ENCODE measurements at places on chromosomes 5 and 9.

DNA sequence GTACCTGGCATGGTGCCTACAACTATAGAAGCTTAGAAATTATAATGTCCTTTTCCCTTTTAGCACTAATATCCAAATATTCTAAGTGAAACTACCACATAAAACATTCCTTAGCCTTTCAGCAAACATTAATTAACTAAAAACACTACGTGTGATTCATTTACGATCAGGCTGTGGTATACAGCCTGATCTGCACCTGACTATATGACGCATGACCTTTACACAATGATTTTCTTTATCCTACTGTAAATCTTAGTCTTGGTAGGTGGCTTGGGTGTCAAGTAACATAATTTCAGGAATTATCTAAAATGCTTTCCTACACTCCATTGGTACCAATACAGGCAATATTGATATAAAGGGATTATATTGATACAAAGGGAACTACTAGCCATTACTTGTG is 686.7 kb downstream of the DTWD2 start:
- DNase-seq, result no peak

- DNase-seq, result peak; percentile 32
These were observed 119.5 kb downstream of the TRPM3 start for GRCh38 chr9:71001780-71002386.

GRCh38 chr5:23466401-23466912 is 41.0 kb upstream of the PRDM9 start:
- peak; percentile 24 for DNase-seq

- DNase-seq, result no peak
These were observed 5.6 kb downstream of the EGFLAM start for GRCh38 chr5:38263983-38264382.

- no peak for DNase-seq
These were observed 2.8 kb downstream of the SMIM33 start for GRCh38 chr5:139473565-139473964.

DNA sequence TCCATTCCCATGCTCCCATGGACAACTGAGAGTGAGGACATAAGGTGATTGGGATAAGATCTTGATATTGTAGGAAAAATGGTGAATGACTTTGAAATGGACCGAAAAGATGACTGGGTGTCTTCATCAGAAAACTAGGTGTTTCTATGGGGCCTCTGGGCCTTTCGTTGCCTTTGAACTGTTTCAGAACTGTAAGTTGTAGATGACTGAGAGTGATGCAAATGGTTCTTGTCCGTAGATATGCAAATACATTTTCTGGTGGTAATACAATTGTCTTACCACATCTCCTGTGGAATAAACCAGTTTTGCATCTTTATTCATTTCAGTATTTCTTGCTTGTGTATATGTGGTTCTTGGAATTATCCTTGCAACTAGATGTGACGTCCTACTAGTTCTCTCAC is 16.0 kb upstream of the TEX48 start:
- no peak for DNase-seq

DNA sequence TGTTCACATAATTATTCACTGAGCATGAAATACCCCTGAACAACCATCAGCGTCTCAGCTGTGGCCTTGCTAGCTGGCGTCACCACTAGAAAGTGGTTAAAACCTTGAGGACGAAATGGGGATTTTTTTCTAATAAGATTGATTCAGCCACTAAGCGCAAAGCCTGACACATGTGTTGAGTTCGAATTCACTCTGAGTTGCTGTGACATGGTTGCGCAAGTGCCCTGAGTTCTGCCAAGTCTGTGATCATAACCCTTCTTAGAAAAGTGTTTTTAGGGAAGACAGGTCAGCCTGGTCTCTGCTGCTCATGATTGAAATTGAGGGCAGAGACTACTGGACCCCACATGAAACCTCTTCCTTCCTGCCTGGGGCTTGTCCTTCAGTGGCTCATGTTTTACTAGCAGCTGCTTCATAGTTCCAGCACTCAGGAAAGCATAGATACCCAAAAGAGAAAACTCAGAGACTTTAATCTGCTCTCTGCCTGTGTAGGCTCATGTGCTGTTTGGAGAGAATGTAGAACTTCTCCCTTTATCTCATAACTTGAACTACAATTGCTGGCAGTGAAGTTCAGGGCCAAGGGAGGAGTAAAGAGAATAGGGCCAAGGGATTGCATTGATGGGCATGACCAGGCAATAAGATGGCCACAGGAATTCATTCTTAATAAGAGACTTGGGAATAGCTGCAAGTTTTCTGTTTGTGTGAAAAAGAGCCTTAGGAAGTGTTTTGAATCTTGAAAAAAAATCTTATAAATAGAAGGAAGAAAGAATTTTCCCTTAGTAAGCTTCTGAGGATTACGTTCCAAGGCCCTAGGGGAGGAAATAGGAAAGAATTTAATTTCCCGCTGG is 66.8 kb upstream of the CXCL14 start:
- no peak for DNase-seq

DNA sequence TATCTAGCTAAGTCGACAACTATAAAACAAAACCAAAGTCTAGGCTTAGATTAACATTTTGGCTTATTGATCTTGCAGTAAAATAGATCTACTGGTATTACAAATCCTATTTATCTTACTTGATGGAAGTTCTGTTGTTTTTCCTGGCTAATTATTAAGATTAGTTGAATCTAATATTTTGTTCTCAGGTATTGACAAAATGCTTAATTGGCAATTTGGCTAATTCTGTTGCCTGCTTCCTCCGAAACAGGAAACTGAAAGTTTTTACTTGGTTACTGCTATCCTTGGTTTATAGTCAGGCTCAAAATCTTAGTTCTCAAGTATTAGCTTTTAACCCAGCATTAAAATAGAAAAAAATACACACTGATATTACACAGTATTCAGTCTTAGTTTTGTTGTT is 820.5 kb downstream of the NR2F1-AS1 start:
- DNase-seq, result no peak

DNA sequence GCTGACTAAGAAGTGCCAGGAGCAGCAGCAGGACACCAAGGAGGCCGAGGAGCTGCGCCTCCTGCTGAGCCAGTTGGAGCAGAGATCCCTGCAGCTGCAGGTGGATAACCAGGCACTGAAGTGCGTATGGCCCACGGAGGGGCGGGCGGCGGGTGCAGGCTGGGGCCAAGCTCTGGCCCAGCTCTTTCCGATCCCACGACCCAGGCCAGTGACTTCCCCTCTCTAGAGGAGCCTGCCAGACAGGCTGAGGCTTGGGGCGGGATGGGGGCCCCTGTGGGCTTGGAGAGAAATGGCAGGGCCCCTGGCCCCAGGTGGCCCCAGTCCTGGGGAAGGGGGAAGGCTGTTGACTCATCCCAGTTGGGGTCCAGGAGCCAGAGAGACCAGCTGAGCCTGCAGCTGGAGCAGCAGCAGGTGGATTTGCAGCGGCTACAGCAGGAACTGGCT is 3.6 kb downstream of the PTRH1 start:
- DNase-seq, result no peak

DNA sequence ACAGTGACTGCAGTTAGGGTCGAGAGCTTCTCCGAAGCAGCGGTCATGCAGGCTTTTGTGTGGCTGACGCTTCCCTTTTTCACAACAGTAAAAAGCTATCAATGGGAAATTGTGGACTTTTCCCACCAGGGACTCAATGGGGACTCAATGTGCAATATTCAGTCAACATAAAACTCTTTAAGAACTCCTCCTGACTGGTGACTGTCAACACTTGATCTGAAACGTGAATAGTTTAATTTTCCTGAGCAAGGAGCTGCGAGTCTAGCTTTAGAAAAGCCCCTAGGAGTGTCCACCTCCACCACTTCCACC is 28.7 kb downstream of the EXOC3 start:
- no peak for DNase-seq

DNA sequence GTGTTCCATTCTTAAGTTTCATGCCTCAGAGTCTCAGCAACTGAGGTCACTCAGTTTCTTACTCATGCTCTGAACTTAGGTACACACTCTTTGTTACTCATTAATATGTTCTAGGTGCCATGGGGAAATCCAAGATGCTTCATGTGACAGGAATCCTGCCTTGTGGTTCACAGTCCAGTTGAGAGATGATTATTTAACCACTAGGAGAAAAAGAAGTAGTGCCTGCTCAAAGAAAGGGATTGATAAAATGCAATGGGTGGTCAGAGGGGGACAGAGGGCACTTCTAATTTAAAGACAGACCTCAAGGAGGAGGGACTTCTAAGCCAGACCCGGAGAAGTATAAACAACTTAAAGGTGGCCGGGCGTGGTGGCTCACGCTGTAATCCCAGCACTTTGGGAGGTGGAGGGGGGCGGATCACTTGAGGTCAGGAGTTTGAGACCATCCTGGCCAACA is 69.0 kb downstream of the UGCG start:
- DNase-seq, result peak; percentile 61

DNA sequence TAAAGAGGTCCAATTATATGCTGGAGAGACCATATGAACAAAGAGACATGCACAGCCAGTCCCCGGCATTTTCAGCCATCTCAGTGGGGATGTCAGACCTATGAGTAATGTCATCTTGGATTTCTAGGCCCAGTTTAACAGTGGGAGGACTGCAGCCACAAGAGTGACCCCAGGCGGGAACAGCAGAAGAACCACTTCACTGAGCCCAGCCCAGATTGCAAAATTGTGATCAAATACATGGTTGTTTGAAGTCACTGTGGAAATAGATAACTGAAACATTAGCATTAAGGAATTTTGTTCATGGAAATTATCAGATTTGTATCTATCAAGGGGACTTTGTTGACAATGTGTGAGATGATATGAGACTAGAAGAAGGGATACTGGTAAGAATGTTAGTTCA is 42.1 kb upstream of the C9orf57 start:
- DNase-seq, result no peak

DNA sequence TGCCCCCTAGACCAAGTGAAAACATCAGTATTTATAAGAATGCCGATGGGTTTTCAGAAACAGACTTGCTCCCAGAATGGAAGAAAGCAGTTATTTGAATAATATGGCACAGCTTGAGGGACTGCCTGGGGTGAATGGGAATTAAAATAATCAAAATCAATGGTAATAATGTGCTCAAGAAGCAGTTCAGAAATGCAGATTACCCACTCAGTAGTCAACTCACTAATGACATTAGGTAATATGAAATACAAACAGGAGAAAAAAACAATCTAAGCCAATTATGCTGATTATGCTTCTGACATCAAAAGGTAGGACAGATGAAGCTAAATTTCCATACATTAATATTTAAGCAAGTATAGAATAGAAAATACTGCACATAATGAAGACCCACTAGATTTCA is 179.3 kb downstream of the ENC1 start:
- no peak for DNase-seq

- DNase-seq, result no peak
These were observed 115.6 kb downstream of the VCAN start for GRCh38 chr5:83586874-83587776.

GRCh38 chr9:137029058-137029936 is 1.3 kb upstream of the ABCA2 start:
- peak; percentile 77 for DNase-seq

- DNase-seq, result no peak
These were observed 144.6 kb downstream of the CACNA1B start for GRCh38 chr9:138022121-138022741.

DNA sequence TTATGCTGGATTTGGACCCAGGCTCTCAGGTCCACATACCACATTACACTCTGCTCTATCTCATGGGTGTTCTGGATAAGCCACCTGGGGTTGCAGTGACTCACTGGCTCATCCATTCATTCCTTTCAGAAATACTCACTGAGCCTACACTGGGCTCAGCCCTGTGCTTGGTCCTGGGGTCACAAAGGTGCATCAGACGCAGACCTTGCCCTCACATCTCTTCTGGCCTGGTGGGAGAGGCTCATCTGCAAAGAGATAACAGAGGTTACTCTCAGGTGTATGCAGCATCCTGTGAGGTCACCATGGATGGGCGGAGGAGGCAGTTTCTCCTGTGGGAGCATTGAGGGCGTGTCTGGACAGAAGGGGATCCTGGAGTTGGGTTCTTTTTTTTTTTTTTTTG is 12.1 kb downstream of the CDHR2 start:
- DNase-seq, result no peak

GRCh38 chr5:6904860-6905259 is 191.6 kb downstream of the TENT4A start:
- no peak for DNase-seq

GRCh38 chr5:173412566-173412965 is 84.4 kb upstream of the STC2 start:
- no peak for DNase-seq

DNA sequence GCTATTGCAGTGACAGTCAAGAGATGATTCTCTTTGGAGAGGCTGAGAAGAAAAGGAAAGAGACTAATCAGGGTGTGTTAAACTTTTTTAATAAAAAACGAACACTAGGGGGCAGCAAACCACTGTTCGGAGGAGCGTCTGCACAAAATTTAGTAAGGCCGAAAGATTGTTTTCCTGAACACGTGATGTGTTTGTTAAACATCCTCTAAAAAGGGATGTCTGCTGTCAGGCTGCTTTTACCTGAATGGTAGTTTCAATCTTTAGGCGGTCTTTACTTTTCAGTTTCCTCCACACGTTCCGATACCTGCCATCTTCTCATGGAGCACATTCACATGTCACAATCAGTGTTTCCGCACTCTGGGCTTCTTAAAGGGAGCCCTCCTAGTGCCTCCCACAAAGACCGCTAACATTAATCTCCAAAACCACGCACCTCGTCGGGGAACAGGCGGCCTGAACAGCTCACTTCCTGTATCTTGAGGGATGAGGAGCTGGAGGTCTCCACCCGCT is 125.2 kb downstream of the GPBP1 start:
- peak; percentile 55 for DNase-seq

- DNase-seq, result no peak
These were observed 145.2 kb downstream of the MAST4 start for GRCh38 chr5:66741394-66741793.

DNA sequence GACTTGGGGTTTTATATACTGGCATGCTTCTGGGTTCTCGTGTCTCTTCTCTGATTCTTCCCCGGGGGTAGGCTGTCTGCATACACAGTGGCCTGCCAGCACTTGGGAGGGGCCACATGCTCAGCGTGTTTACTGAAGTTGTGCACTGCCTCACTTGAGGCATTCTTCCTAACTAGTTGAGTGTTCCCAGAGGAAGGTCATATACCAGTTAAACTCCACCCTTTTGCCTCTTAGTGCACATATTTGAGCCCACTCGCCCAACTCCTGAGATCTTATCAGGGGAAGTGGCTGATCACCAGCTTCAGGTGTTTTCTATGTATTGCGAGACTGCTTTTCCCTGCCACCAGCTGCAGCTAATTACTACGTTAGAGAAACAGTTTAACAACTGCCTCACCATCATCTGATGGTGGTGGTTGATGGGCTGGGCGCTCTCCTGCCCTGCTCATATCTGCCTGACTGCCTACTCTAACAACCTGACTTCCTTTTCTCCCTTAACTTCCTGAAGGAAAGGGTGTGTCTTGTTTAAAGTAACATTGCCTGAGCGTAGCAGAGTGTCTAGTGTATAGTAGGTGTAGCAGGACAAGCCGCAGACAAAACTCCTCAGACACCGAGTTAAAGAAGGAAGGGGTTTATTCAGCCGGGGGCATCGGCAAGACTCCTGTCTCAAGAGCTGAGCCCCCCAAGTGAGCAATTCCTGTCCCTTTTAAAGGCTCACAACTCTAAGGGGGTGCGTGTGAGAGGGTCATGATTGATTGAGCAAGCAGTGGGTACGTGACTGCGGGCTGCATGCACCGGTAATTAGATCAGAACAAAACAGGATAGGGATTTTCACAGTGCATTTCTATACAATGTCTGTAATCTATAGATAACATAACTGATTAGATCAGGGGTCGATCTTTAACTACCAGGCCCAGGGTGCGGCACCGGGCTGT is 60.1 kb upstream of the CLINT1 start:
- peak; percentile 45 for DNase-seq

GRCh38 chr5:129345213-129345924 is 114.7 kb upstream of the ADAMTS19 start:
- no peak for DNase-seq

GRCh38 chr9:137688725-137689124 is 69.9 kb downstream of the EHMT1 start:
- no peak for DNase-seq
